ENCODE measurements at places on chromosomes 7 and 10.

DNA sequence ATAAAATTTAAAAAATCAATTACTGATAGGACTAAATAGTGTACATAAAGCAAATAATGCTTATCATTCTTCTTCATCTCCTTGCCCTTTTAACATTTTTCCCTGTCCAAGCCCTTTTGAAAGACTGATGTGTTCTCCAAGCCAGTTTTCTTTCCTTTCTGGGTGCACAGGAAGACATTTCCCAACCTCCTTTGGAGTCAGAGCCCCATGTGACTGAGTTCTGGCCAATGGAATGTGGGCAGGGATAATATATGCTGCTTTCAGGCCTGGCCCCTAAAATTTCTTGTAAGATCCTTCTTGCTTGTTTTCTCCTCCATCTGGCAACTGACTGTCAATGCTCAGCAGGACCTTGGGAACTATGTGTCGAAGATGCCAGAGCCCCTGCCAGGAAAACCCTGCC is 197.5 kb downstream of the EMX2 start:
- DNase-seq = no peak

DNA sequence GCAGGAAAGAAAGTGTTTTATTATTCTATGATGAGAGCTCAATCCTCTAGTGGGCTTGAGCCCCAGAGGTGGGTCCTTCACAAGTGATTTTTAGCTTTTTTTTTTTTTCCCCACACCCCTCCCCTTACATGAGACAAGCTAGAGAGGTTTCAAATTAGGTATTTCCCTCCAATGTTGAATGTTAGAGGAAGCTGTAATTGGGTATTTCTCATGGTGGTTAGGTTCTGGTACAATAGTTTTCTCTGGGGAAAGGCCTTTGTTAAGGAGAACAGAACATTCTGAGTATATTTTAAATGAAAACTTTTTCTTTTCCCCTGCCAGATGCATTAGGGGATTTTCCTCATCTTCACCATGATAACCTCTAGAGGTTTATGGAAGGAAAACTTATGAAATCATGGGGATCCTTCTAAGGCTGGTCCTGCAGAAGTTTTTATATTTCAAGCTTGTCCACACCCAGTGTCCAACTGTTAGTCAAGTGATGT is 1039.7 kb downstream of the NRG3 start:
- DNase-seq = no peak

DNA sequence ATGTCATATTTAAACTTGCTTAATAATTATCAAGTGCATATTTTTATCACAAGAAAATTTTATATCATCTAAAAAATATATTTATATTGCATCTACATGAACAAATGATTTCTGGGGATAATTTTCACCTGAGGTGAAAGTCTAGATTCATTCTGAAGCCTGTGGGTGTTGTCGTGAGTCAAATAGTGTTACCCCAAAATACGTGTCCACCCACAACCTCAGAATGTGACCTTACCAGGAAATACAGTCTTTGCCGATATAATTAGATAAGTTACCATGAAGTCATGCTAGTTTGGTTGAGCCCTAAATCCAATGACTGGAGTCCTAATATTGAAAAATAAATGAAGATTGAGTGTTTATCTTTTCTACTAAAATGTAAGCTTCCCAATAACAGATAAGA is 203.0 kb upstream of the MDFIC start:
- no peak for DNase-seq

GRCh38 chr10:127123626-127124025 is 72.8 kb downstream of the INSYN2A start:
- no peak for DNase-seq

DNA sequence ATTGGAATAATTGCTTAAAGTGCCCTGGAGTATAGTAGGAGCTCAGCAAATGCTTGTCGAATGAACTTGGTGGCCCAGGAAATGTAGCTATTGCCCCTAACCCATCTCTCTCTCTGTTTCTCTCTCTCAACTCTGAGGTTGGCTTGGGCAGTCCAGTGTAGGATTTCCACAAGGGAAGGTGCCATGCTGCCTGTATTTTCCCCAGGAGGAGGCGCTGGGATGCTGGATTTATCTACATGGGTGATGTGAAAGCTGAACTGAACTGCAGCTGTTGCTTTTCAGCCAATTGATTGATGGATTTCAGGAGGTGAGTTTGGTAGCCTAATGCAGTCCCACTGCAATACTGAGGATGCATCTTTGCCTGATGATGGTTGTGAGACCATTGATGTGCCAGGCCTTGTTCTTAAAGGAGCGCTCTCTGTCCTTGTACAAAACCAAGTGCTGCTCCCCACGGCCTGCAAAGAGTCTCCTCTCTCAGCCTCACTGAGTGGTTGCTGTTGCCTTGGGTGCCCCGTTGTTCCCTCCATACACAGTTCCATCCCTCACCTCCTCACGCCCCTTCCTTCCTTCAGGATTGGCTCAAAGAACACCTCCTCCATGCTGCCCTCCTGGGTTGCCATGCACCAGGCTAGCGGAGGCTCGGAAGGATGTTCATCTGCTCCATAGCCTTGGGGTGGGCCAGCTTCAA is 200.6 kb downstream of the GLRX3 start:
- DNase-seq = no peak

DNA sequence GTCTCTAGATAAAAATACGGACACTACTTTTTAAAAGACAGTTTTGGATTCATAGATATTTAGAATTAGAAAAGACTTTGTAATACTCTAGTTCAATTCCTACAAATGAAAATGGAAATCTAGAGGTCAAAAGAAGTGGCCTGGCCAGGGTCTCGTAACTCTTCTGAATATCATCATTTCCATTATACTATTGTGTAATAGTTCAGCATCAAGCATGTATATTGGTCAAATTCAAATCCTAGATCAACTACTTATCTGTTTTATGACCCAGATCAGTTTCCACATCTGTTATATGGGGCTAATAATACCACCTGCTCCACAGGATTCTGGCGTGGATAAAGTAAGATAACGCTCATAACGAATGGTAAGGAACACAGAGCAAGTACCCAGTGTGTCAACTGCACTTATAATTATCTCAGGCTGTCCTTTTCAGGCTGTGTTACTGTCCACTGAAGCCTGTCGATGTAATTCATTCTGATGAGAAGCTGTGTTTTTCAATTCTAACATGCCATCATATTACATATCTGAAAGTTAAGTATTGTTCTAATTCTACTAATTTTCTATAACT is 54.3 kb downstream of the ARHGAP21 start:
- DNase-seq = no peak

- no peak for DNase-seq
Observed at GRCh38 chr7:142797391-142798377, 26.9 kb downstream of the PRSS2 start.

DNA sequence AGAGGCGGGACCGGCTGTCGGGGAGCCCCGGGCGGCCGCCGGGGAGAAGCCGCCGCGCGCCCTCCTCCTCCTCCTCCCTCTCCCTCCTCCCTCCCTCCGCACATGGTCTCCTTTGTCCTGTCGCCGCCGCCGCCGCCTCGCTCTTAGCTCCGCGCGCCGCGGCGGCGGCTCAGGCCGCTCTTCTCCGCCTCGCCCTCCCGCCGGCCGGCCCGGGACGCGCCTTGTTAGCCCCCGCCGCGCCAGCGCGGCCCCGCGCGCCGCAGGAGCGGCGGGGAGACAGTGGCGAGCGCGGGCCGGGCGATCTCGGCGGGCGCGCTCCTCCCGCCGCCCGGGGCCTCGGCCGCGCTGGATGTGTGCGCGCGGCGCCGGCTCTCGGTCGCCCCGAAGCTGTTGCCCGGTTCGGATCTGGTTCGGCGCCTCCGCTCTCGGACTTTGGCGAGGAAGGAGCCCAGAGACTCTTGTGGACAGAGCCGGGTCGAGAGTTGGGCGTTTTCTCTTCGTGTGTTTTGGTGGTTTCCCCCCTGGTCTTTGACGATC is 437.4 kb upstream of the GALNT17 start:
- no peak for DNase-seq

- DNase-seq = no peak
Observed at GRCh38 chr10:12158111-12158510, 28.6 kb downstream of the SEC61A2 start.

GRCh38 chr7:25820432-25821040 is 331.5 kb upstream of the NFE2L3 start:
- DNase-seq = no peak

- no peak for DNase-seq
Observed at GRCh38 chr10:117327262-117327661, 48.0 kb downstream of the PDZD8 start.

DNA sequence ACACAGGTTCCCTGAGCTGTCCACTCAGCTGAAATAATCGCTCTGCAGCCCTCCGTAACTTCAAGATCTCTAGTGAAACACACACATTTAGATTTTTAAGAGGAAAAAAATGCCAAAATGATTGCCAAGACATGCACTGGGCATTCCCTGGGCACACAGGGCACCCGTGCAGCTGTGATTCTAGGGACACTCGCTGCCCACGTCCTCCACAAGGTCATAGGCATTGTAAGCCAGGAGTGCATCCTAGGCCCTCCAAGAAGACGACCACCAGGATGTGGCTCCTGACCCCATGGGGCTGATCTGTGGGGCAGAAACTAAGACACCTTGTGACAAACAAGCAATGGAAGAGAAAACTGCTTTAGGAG is 563.3 kb downstream of the PTPRN2 start:
- no peak for DNase-seq

GRCh38 chr7:99808766-99809165 is 19.0 kb upstream of the CYP3A43 start:
- DNase-seq = no peak

GRCh38 chr7:132221356-132221755 is 354.9 kb downstream of the PLXNA4 start:
- DNase-seq = no peak

DNA sequence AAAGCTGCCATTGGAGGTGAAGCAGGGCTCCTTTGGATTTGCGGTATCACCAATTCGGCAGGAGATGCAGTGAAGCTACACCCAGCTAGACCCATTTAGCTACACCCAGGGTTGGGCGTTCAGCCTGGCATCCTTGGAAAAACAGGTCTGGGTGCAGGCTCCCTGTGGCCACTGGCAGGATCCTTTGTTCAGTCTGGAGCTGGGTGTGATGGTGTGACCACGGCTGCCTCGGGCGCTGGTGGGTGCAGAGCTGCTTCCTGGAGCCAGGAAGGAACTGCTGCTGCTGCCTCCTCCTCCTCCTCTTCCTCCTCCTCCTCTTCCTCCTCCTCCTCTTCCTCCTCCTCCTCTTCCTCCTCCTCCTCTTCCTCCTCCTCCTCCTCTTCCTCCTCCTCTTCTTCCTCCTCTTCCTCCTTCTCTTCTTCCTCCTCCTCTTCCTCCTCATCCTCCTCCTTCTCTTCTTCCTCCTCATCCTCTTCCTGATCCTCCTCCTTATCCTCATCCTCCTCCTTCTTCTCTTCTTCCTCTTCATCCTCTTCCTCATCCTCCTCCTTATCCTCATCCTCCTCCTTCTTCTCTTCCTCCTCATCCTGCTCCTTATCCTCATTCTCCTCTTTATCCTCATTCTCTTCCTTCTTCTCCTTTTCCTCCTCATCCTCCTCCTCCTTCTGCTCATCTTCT is 84.0 kb downstream of the GRK5 start:
- DNase-seq = no peak

GRCh38 chr7:5685205-5685604 is 96.3 kb downstream of the RNF216 start:
- DNase-seq = no peak

DNA sequence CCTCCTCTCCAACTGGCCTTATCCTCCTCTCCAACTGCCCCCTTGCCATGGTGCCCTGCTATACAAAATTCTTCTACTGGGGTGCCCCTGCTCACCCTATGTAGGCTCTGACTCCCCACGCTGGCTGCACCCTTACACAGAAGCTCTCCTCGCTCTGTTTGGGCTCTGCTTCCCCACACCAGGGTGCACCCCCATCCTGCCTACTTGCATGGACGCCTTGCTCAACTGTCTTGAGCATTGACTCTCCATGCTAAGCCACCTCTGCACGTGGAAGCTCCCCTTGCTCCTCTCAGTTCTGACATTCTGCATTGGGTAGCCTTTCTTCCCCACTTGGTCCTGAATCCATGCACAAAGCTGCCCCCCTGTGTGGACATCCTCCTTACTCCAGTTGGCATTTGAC is 231.1 kb downstream of the GFRA1 start:
- DNase-seq = no peak

Data from NCI-H1930 (cell line).